Stimulated activated CD8-positive, alpha-beta memory T cell treated with anti-CD3 and anti-CD28 coated beads, Interleukin-7, amount 100 ng/mL, for 4 hours (primary cell): ENCODE measurements at places on chromosomes 11 and 22.

DNA sequence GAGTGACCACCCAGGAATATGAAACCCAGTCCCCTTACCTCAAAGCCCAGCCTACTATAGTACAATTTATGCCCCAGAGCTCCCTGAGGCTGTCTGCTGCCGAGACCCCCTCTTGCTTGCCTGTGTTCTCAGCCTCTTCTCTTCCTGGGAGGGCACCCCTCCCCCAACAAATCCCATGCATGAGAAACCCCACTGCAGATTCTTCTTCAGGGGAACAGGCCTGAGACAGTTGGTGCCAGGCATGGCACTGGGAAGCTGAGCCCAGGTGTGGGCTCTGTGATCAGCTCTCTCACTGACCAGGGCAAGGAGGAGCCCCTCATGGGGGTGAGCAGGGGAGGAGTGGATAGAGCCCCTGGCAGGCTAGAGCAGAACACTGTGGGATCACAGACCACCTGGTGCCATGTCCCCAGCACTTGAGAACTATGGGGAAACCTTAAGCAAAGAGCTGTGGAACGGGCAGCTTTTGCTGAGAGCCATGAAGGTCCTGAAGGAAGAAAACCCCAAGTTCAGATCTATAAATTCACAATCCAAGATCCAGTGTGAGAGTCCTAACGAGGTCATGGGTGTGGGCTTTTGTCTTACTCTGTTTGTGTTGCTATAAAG, 46.5 kb upstream of the TH start:
- DNase-seq, result no peak

GRCh38 chr11:11534981-11535380, 86.8 kb downstream of the GALNT18 start:
- no peak for DNase-seq

- DNase-seq, result no peak
Measured at GRCh38 chr11:119478711-119479285, 55.8 kb upstream of the THY1 start.

DNA sequence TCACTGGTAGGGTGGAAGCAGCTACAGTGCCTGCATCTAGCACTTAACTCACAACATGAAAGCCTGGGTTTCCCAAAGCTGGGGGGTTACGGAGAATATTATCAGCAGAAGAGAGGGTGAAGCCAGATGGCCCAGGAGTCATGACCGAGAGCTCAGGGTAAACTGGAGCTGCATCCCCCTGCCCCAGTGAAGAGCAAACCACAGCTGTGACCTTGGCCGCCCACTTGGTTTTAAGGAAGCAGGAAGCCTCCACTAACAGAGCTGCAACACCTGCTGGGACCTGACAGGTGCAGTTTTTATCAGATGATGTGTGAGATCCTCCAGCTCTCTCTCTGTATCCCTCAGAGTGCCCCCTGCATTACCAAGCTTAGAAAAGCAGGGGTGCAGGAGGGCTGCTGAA, 20.9 kb downstream of the TCP11L1 start:
- DNase-seq, result no peak

DNA sequence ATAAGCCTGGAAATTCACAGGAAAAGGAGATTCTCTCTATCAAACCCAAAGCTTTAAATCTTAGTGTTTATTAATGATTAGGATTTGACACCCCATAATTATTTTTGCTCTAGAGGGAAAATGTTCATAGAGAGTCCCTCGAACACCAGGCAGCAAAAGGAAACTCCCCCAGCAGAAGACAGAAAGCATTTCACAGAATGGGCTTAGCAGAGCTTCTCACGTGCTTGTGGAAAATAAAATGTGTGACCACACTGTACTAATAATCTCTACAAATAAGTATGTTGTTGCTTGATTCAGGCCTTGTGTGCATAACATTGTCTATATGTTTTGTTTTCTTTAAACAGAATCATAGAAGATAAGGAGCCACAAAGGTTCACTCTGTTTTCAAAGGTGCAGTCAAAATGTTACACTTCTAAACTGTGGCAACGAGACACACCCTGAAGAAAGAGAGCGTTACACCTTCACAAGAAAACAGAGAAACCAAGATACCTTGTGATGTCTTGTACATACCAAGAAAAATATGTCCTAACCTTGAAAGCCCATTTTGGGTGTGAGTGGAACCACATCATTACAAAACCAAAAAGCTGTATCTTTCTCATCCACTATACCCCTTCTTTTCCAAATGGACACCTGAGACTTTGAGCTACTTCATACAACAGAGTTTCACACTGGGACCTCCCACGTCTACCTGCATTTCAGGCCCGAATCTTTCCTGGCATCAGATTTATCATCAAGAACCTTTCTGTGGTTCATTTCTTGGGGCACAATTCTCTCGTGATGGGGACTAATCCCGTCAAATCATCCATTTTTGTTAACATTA, 282.5 kb downstream of the ETS1 start:
- DNase-seq, result no peak

DNA sequence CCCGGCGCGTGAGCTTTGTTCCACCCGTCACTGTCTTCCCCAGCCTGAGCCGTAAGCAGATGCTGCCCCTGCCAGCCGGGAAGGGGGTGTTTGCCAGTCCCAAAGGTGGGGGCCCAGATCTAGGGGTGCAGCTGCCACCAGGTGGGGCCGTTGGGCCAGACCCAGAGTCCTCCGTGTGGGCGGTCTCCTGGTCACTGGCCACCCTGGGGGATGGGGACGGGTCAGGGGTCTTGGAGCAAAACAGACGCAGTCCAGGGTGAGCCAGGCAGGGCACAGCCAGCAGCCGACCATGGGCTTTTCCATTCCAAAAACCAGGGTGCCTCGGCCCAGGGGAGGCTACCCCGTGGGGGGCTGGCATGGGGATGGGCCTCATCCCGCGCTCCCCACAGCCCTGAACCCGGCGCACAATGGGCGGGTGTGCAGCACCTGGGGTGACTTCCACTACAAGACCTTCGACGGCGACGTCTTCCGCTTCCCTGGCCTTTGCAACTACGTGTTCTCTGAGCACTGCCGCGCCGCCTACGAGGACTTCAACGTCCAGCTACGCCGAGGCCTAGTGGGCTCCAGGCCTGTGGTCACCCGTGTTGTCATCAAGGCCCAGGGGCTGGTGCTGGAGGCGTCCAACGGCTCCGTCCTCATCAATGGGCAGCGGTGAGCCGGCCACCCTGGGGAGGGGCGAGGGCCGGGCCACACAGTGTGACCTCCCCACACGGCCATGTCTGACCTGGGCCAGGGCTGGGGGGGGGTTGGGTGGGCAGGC, 3.5 kb downstream of the MUC5B start:
- DNase-seq, result no peak

GRCh38 chr22:36628571-36629065, 74.9 kb downstream of the CACNG2 start:
- no peak for DNase-seq

GRCh38 chr22:45785458-45785857, 113.8 kb downstream of the ATXN10 start:
- DNase-seq, result no peak

DNA sequence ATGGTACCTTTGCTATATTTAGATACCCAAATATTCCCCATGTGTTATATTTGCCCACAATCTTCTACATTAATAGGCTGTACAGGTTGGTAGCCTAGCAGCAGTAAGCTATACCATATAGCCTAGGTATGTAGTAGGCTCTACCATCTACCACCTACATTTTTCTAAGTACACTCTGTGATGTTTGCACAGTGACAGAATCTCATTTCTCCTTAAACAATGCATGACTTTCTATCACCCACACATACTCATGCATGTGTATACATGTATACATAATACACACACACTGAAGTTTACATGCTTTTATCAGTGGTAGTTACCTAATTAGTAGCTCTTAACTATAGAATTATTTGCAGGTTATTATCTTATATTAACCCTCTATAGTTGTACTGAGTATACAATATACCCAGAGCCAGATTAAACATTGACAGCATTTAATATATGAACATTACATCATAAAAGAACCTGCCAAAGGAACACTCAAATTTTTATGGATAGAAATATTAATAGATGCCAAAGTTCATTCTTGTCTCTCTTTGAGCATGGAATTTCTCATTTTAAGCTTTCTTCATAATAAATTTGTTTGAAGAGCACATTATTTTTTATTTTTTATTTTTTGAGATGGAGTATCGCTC, 51.4 kb downstream of the ELP4 start:
- no peak for DNase-seq
